ENCODE measurements at places on chromosomes 5 and 9.

- no peak for DNase-seq
Observed at GRCh38 chr5:31957151-31957550, 217.0 kb downstream of the GOLPH3 start.

GRCh38 chr5:135600971-135601381 lies 22.2 kb upstream of the CXCL14 start:
- no peak for DNase-seq

DNA sequence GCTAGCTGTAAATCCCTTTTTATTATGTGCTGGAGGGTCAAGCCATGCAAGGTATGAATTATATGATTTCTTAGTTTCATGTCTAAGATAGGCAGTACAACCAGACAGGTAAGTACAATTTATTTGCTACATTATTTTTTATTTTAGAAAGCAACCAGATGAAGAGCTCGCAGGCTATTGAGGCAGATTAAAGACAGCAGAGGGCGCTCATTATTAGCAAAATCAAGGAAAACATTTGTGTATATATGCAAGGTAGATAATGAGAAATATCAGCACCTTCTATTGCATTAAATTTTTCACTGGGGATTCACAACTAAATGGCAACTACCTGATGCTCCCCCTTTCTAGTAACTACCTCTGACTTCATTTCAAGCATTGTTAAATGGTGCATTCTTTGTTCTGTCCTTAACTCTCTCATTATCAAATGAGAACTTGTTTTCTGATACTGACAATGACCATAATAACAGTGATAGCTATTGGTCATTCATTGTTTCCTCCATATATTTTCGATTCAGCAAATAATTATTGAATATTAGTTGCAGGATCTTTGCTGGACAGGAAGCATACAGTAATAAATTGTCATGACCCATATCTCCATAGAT lies 8.6 kb downstream of the SCGB3A2 start:
- no peak for DNase-seq

GRCh38 chr9:99142275-99142674 lies 37.4 kb downstream of the TGFBR1 start:
- DNase-seq, result no peak

DNA sequence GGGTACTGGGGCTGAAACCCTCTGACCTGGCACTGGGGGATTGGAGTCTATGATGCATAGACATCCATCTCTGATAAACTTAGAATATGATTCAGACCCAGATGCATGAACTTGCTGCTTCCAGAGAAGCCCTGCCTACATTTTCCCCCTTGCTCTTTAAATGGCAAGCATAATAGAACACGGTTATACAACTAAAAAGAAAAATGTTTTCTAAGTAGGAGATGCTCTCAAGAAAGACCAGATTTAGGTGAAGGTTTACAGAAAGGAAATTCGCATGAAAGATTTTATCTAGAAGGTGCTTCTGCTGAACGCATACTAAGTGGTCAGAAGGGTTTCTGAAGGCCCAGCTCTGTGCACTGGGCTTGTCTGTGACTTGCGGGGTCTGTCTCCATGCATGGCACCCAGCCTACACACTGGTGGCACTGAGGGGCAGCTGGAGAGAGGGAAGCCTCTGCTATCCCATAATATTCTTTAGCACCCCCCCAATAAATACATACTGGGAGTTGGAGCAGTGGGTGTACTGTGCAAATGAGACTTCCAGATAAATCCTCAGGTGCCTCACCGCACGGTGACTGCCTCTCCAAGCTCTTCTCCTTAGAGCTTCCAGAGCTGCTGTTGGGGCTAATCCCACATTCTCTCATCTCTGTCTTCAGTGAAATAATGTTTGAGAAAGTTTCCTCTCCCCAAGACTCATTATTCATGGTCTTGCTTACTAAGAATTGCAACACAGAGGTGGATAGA lies 114.6 kb downstream of the FSTL4 start:
- DNase-seq, result no peak

DNA sequence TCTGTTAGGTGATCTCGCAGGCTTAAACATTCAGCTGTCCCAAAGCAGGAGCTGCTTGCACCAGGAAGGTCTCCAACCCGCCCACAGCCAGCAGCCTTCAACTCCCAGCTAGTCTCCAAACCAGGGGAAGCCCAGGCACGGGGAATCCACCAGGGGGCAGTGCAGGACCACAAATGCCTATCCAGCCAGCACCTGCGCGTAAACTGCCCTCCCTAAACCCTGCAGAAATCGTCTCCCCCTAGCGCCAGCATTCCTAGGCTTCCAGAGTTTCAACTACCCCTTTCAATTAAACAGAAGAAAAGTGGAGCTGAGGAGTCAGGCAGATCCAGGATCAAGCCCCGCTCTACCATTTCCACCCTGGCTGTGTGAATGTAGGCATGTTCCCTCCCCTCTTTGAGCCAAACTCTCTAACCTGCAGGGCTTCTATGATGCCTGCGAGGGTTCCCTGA lies 72.0 kb downstream of the HRH2 start:
- peak; percentile 69 for DNase-seq

DNA sequence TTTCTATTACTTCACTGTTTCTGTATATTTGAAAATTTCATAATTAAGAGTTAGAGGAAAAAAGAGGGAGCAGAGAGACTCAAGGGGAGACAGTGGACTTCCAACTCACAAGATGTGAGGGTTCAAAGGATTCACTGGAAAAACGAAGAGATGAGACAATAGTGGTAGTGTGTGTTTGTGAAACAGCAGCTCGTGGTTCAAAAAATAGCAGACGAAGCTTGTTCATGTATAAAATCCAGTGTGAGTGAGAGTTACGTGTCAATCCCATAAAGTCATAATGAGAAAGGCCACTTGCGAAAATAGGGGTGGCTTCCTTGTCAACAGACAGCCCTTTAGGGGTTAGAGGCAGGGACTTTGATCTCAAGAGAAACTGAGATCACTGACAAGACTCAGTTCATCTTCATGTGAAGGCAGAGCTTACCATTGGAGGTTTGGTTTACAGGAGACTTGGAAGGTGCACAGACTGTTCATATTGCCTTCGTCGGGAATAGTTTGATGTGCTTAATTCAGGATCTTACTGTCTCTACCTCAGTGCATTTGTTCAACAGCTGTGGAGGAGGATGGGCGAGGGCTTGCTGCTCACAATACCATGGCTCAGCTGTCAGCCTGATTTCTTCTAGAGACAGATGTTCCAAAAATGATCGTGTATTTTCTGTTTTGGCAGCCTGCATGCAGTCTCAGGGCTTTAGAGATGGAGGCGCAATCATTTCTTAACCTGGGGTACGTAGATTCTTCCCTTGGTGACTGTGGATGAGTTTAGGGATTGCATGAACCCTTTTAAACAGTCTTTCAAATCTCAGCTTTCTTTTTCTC lies 105.7 kb upstream of the KLF9 start:
- no peak for DNase-seq

DNA sequence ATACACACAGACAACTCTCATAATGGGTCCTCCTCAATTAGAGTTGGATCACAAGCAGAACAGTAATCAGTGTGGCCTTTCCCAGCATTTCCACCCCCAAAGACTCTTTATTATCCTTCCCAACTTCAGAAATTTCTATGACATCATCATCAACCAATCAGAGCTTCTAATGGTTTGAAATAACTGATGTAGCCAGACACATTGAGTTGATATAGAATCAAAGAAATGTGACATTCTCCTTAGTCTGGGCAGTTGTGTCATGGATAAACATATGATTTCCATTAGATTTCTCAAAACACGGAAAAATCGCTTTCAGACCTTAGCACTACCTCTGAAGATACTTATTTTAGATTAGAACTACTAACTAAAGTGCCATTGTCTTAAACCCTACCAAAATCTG lies 75.7 kb upstream of the NFIB start:
- DNase-seq, result no peak

GRCh38 chr9:106718936-106719335 lies 144.0 kb upstream of the ZNF462 start:
- DNase-seq, result no peak

GRCh38 chr9:13377171-13377925 lies 97.9 kb upstream of the MPDZ start:
- no peak for DNase-seq

GRCh38 chr5:132488590-132488989 lies 2.0 kb downstream of the IRF1 start:
- DNase-seq, result no peak

GRCh38 chr5:53246042-53246836 lies 136.7 kb upstream of the MOCS2 start:
- peak; percentile 76 for DNase-seq

- no peak for DNase-seq
Observed at GRCh38 chr5:112604732-112605630, 132.7 kb upstream of the APC start.

Data from AG09319 (cell line).